Right ventricle myocardium superior (tissue), 1 donor: ENCODE measurements at places on chromosomes 12 and 14. TPM values are rescaled to one million over a fixed set of nuclear protein-coding genes. Genes with fewer than 3 reads are reported as not detected.

GPR135 gene
- total RNA-seq = 1.4 TPM

DNA sequence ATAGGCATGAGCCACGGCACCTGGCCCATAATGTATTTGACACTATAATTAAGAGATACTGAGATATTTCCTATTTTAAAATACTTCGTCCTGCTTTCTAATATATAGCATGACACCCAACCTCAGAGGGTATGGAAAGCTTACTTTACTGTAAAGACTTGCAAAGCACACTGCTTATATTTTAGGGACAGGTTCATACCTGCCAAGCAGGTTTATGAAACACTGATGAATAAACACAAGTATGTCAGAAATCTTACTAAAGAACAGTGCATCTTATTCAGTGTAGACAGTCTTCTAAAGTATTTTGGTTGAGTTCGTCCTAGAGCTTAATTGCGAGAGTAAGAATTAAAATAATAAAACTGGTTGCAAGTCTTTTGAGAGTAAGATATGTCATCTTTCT is 65.4 kb downstream of the PPFIBP1 start:
- no peak for DNase-seq

DNA sequence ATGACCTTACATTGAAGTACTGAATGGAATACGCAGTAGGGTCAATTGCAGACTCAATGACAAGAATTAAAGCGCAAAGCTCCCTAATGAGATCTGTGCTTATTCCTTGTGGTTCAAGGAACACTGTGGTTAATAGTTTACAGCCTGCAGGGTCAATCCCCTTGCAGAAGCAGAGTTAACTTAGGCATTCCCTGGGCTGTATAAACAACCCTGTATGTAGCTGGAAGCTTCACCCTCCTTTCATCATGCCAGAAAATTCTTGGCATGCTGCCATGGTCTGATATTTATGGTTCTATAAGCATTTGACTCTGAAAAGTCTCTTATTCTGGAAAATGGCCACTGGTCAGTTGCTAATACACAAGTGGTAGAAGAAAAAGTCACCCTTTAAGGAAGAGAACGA is 227.7 kb downstream of the NOVA1 start:
- no peak for DNase-seq

DNA sequence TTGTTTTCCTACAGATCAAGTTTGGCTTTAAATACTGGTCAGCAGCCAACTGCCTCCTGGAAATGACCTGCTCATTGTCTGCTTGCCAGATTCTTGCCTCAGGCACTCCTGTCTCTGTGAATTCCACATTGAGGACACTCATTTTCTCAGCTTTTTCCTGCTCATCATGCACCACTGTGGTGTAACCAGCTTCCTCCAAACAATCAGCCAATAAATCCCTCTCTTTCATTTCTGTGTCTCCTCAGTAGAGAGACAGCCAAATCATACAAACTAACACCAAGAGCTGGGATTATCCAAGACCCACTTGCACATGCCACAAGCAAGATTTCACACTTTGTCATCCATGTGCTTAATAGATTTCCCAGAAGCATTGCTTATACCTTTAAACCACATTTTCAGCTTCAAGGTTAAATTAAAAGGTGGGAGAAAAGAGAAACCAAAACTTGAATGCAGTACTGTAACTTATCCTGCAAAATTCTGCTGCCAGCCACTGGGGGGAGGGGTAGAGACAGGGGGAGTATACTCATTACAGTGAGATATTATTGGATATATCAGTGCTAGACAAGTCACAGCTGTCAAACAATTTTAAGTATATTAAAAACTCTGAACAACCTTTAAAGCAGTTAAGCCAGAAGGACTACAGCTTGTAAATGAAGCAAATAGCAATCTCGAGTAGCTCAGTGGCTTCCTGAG is 105.0 kb downstream of the PPP2R5E start:
- DNase-seq = no peak

- DNase-seq = peak; percentile 47
Measured at GRCh38 chr12:92503029-92503931, 199.5 kb upstream of the PLEKHG7 start.
